Trophoblast cell (in vitro differentiated cells and primary cell): ENCODE measurements at places on chromosomes 1 and 21.

GRCh38 chr1:97158691-97159096 is 437.1 kb downstream of the PTBP2 start:
- H3K27me3 ChIP-seq: no peaks in the 10 kb centered on the region
- no peaks in the 10 kb centered on the region for H3K36me3 ChIP-seq
- H3K4me3 ChIP-seq: no peak overlapping the region
- H3K4me1 ChIP-seq: no peaks in the 10 kb centered on the region
- no peak for DNase-seq

GRCh38 chr1:112720800-112721199 is 5.7 kb upstream of the PPM1J start:
- no peak overlapping the region for H3K4me3 ChIP-seq
- peaks cover 11% of the 10 kb centered on the region for H3K4me1 ChIP-seq
- DNase-seq: no peak
- no peak overlapping the region for H3K27ac ChIP-seq

DNA sequence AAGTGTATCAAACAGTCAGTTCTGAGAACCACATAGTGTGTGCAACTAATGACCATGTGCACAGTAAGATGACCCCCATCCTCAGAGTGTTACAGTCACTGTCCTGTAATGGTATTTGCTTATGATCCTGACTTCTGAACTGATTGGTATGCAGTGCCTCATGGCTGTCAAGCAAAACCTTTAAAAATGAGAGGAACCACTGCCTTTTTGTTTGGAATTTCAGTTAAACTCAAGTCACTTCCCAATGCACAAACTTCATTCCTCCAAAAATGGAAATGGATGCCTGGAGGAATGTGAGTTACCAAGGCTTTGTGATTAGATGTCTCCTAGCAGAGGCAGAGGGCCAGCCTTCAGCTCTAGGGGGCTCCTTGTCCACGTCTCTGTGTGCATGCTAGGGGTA is 10.5 kb downstream of the C1orf198 start:
- peaks cover 36% of the 10 kb centered on the region for H3K4me1 ChIP-seq
- H3K27ac ChIP-seq: peak overlapping the region; percentile 58
- no peak for DNase-seq
- H3K4me3 ChIP-seq: no peak overlapping the region
- no peaks in the 10 kb centered on the region for H3K27me3 ChIP-seq
- H3K36me3 ChIP-seq: peaks cover 23% of the 10 kb centered on the region

DNA sequence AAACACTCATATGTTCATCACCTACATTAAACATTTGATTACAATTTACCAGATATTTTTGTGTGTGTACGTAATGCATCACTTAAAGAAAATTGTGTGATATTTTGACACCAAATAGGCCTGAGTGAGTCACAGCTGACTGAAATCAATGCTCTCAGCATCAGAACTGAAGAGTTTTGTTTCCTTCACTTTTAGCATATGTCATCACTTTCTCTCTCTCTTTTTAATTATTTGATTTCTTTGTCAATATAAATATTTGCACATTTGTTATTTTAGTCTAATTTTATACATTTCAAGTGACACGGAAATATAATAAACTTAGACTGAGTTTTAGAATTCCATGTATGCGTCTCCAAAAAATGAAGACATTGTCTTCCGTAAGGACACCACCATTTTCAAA is 545.3 kb downstream of the PTPRC start:
- H3K4me3 ChIP-seq: no peak overlapping the region
- no peaks in the 10 kb centered on the region for H3K36me3 ChIP-seq
- H3K27me3 ChIP-seq: no peaks in the 10 kb centered on the region
- no peak for DNase-seq
- H3K27ac ChIP-seq: no peak overlapping the region

GRCh38 chr1:192809307-192810252 is 741 bp downstream of the RGS2 start:
- H3K4me3 ChIP-seq: peak overlapping the region; percentile 94
- H3K36me3 ChIP-seq: no peaks in the 10 kb centered on the region
- H3K4me1 ChIP-seq: peaks cover 5% of the 10 kb centered on the region
- peak; percentile 51 for DNase-seq
- no peaks in the 10 kb centered on the region for H3K27me3 ChIP-seq

DNA sequence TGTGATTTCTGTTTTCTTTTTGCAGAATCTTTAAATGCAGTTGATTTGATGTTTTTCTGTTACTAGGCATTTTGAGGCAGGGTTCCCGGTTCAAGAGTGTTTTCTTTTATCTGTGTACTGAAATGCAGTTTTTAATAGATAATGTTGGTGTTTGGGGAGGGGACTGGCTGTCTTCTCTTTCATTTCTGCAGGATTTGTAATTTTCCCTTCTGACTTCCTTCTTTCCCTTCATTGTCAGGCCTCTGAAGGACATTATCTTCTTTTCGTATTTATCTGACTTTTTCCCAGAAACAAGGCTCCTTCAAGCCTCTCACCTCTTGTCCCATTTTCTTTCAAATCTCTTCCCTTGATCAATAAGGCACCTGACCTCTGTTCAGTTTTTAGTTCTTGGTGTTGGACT is 1.5 kb upstream of the GALNT2 start:
- peaks cover 6% of the 10 kb centered on the region for H3K4me1 ChIP-seq
- H3K27ac ChIP-seq: no peak overlapping the region
- H3K36me3 ChIP-seq: no peaks in the 10 kb centered on the region
- H3K4me3 ChIP-seq: no peak overlapping the region
- DNase-seq: no peak
- no peaks in the 10 kb centered on the region for H3K27me3 ChIP-seq

DNA sequence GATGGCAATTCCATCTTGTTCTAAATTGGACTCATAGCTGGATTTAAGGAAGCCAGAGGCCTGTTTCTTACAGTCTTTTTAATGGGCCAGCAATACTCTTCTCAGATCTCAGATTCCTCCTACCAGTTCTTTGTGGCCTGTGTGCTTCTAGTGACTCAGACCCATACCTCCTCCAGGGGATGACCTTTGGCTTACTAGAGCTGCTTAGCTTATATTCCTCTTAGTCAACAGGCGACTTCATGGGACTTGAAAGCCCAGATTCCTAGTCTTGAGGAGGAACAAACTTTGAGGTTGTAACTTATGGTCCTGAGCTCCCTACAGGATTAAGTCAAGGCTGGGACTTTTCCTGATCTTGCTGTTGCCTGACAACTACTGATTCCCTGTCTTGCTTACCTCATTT is 12.4 kb upstream of the PAPPA2 start:
- peaks cover 2% of the 10 kb centered on the region for H3K4me1 ChIP-seq
- H3K27ac ChIP-seq: peak overlapping the region; percentile 85
- no peaks in the 10 kb centered on the region for H3K27me3 ChIP-seq
- no peak overlapping the region for H3K4me3 ChIP-seq
- no peaks in the 10 kb centered on the region for H3K36me3 ChIP-seq

DNA sequence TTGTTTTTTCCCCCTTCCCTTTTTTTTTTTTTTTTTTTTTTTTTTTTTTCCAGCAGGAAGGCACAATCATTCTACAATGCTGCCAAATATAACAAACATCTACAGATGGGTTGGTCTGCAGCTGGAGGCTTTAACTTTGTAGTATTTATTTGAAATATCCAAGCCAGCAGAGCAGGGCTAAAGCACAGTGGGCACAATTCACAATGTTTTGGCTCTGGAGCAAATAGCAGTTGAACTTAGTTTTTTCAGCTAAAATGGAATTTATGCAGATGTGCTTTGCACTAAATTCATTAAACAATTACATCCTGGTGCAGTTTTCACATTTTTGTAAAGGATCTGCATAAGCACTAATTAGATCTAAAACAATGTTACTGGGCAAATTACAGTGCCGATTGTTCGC is 39.8 kb upstream of the ZBTB18 start:
- H3K4me3 ChIP-seq: no peak overlapping the region
- no peaks in the 10 kb centered on the region for H3K36me3 ChIP-seq
- DNase-seq: no peak
- H3K27ac ChIP-seq: no peak overlapping the region

DNA sequence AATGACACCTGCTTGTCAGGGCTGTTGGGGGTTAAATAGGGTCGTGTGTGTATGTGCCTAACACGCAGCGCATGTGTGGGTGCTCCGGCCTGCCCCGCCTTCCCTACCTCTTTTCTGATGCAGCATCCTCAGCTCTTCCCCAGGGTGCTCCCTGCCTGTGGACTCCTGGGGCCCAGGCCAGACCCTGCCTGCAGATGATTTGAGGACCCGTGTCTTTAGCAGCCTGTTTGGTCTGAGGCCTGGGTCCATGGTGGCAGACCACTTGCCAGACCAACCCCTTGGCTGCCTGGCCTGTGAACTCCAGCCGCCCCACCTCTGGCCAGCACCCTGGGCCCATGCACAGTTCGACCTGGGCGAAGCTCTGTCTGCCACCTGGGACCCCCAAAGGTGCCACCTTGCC is 57.0 kb upstream of the SIM2 start:
- no peak overlapping the region for H3K27ac ChIP-seq
- no peaks in the 10 kb centered on the region for H3K27me3 ChIP-seq
- no peaks in the 10 kb centered on the region for H3K4me1 ChIP-seq
- H3K36me3 ChIP-seq: no peaks in the 10 kb centered on the region
- DNase-seq: no peak

GRCh38 chr21:30391492-30392025 is 4.3 kb upstream of the KRTAP13-1 start:
- H3K4me3 ChIP-seq: no peak overlapping the region
- H3K27ac ChIP-seq: no peak overlapping the region
- no peaks in the 10 kb centered on the region for H3K27me3 ChIP-seq
